ENCODE measurements at places on chromosomes 12 and 14.

DNA sequence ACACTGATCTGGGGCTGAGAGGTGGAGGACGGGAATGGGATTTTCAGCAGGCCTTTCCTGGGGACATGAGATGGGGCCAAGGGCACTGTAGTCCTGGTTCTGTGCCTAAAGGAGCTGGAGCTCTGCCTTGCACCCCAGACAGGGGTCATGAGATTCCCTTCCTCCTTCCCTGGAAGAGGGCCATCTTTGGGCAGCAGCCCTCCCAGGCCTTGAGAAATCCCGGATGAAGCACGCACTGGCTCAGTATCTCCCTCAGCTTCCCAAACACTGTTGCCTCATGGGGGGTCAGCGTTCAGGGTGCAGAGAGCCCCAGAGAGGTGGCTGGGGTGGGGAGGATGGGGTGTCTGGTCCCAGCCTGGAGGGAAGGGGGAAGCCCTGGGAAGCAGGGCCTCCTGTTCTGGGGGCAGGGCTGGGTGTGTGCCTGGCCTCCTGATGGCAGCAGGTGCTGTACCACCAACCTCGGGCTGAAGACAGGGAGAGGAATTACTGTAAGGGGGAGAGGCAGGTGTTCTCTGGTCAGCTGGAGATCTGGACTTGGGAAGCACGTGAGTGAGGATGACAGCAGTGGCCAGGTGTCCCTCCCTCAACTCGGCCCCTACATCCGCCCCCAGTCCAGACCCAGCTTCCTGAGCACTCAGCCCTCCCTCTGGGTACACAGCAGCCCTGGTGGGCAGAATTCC lies 8.4 kb upstream of the NR4A1 start:
- no peak for DNase-seq

DNA sequence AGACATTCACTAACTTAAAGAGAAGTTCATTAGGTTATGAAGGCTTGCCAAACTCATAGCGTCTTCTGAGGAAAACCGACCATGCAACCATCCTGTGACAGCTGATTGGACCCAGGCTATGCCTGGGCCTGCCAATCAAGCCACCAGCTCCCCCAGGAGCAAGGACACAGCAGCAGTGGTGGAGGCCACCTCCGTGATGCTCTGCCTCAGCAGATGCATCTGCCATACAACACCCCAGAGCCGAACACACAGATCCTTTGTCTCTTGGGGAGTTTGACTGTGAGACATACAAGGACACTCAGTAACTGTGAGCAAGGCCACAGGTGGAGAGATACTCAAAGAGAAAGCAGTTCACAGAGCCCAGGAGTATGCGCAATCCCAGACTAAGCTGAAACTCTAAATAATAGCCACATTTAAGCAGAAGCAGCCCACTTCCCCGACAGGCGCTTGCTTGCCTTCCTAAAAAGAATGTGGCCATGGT lies 10.0 kb upstream of the CNIH1 start:
- DNase-seq = no peak

DNA sequence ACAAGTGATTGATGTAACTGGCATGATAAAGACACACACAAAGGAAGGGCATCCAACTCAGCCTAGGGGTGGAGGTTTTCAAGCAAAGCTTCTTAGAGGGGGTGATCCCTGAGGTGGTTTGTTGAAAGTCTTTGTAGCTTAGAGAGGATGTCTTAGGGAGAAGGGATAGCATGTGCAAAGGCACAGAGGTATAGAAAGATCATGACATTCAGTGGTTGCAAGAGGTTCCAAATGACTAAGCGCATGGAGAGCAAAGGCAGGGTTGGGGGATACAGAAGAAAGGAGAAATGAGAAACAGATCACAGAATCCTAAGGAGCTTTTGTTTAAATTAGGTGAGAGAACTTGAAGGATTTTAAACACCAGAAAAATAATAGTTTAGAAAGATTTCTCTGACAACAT lies 5.2 kb upstream of the CCT2 start:
- no peak for DNase-seq

GRCh38 chr12:122395319-122395718 lies 27.1 kb downstream of the CLIP1 start:
- no peak for DNase-seq

DNA sequence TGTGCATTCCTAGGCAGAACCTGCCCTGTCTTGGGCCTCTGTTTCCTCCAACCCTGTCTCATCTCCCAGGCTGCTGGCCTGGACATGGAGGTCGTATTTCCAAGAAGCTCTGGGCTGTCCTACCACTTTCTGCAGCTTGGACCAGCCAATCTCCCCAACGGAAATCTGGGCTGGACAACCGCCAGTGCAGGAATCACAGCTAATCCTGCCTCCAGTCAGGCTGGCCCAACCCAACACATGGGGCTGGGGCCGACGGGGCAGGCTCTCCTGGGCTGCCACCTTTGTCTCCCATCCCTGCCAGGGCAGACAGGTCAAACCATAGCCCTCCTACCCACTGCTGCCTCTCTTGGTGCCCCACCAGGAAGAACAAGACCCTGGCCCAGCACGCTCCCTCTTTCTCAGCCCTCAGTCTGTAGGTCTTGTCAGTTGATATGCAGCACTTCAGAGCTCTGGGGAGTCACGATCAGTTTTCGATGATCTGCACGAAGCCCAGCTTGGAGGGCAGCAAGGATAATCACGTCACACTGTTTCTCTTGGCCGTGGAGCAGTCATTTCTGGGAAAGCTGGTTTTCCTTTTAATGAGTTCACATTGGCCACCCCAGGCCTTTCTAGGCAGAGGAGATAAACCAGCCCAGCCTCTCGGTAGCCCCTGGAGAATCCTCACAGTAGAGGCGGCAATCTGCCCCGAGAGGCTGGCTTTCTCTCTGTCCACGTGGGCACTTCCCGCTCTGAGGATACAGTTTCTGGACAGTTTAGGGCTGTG lies 195.2 kb upstream of the PRMT8 start:
- no peak for DNase-seq

GRCh38 chr12:4587108-4587507 lies 25.1 kb downstream of the DYRK4 start:
- DNase-seq = no peak

GRCh38 chr12:2857576-2857975 lies 737 bp upstream of the TEX52 start:
- DNase-seq = no peak

DNA sequence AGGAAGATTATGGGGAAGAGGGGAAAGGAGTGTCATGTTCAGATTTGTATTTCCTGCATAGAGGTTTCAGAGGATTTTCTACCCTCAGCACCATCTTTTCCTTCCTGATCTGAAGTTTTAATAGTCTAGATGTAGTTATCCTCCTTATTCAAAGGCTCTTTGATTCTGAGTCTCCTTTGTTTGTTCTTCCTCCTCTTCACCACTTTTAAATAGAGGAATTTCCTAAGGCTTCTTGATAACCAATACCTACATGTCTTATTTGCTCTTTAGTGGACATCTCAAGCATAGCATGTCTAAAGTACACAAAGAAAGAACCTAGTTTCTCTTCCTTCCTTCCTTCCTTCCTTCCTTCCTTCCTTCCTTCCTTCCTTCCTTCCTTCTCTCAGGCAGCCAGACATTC lies 8.3 kb downstream of the MGAT4C start:
- no peak for DNase-seq

DNA sequence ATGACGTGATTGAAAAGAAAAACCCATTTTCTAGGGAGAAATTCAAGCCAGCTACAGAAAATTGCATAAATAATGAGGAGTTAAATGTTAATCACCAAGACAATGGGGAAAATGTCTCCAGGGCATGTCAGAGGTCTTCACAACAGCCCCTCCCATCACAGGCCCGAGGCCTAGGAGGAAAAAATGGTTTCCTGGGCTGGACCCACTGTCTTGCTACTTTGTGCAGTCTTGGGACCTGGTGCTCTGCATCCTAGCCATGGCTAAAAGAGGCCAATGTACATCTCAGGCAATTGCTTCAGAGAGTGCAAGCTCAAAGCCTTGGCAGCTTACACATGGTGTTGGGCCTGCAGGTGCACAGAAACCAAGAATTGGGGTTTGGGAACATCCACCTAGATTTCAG lies 65.3 kb downstream of the TUNAR start:
- no peak for DNase-seq

DNA sequence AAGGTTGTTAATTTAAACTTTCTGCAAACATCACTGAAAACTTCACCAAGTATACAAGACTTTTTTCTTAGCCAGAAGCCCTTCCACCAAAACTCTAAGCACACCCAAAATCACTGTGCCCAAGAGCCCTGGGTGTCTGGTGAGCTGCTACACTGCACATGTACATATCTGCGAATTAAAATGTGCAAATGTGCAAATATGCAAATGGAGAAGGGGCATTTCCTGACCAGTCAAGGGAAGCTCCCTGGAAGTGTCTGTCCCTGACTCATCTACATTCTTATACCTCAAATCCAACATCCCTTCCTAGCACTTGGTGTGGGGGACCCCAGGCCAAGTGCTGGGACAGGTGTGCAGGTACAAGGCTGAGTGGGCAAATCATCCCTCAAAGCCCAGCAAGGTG lies 123.7 kb downstream of the PCNX1 start:
- DNase-seq = no peak

- no peak for DNase-seq
These were observed 108.2 kb downstream of the SLC38A6 start for GRCh38 chr14:61089126-61089750.

GRCh38 chr12:25186788-25187402 lies 8.1 kb downstream of the DNAI7 start:
- DNase-seq = no peak
